Stimulated activated CD4-positive, alpha-beta T cell treated with anti-CD3 and anti-CD28 coated beads, Interleukin-12 subunit alpha, Interleukin-12 subunit beta, amount 100 ng/mL, for 48 hours (primary cell): ENCODE measurements at places on chromosomes 16 and 17.

GRCh38 chr16:28602529-28602928 is 5.7 kb upstream of the SULT1A2 start:
- no peak for DNase-seq

GRCh38 chr16:81261049-81261648 is 22.7 kb downstream of the BCO1 start:
- DNase-seq, result no peak

- no peak for DNase-seq
Observed at GRCh38 chr17:59456428-59456827, 109.0 kb upstream of the DHX40 start.

- DNase-seq, result no peak
Observed at GRCh38 chr16:12060751-12061150, 84.2 kb downstream of the SNX29 start.

GRCh38 chr16:85172455-85173145 is 60.3 kb upstream of the CIBAR2 start:
- no peak for DNase-seq

DNA sequence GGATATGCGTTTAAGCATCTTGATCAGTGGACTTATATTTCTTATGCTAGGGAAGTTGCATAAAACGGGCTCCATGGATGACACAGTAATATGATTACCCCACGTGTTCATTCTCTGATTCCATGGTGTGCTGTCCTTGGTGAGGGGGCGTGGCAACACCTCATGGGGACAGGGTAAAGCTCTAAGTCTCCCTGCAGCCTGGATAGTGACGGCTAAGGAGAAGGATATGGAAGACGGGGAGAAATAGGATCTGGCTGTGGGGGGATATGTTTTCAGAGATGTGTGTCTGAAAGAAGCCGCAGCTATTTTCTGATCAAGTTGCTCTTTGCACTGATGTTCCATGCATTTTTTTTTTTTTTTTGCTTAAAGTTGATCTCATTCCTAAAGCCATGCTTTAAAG is 84.3 kb downstream of the MARCHF10 start:
- no peak for DNase-seq

DNA sequence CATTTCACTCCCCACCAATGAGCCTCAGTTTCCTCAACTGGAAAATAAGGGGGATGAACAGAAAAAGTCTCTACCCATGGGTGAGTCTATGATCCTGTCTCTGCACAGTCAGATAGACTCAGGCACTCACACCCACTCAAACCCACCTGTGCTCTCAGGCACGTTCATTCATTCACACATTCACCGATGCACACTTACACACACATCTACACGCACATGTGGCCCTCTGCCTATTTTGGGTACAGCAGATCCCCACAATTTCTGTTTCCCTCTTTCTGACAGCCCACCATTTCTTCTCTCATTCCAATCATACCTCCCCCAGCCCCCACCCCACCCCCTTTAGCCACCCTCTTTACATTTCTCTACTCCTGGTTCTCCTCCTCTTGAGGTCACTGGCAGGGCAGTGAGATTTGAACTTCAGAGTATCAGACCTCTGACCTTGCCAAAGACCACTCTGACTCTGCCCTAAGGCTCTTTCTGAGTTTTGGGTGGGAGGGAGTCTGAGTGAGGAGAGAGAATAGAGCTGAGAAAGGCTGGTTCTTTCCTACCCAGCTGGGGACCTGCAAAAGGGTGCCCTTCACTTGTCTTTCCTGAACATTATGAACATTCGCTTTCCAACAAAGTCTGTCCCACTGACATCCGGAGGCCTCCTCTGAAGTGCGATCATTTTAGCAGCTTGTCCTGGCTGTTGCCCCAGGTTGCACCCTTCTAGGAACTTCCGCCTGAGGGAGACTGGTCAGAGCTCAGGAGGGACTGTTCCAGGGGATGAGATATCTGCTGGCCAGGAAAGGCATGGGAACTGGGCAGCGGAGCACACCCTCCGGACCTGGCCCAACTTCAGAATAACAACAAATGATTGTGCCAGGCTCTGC is 10.1 kb upstream of the COL1A1 start:
- no peak for DNase-seq

GRCh38 chr17:49928837-49929475 is 40.0 kb upstream of the DLX4 start:
- no peak for DNase-seq

DNA sequence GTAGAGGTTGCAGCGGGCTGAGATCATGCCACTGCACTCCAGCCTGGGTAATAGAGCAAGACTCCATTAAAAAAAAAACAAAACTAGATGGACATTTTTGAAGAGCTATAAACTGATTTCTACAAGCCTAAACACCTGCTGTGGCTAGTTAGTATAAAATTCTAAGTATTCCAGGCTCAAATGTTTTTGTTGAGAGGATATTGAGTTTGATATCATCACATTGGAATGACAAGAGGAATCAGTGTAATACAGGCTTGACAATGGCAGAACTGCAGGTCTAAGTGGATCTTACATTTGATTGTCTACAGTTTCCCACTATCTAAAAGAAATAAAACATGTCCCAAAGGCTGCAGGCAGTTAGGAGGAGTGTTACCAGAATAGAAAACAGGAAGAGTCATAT is 23.9 kb upstream of the DLX3 start:
- DNase-seq, result no peak

- no peak for DNase-seq
Observed at GRCh38 chr16:11587643-11588247, 1.0 kb upstream of the LITAF start.

DNA sequence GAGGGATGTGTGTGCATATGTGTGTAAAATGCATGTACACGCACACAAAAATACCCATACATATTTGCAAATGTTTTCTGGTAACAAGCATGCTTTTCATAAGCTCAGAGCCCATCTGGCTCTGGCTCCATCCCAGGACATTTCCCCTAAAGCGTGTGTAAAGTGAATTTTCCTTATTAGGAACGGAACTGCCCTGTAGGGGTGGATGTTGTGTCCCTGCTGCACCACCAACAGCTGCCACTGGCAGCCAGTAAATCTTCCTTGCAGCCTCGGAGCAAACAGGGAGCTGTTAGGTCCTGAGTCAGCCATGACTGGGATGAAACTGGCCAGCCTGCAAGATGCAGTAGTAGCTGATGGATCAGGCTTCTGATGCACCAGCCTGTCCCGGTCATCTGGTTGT is 393.5 kb downstream of the UTP18 start:
- no peak for DNase-seq

DNA sequence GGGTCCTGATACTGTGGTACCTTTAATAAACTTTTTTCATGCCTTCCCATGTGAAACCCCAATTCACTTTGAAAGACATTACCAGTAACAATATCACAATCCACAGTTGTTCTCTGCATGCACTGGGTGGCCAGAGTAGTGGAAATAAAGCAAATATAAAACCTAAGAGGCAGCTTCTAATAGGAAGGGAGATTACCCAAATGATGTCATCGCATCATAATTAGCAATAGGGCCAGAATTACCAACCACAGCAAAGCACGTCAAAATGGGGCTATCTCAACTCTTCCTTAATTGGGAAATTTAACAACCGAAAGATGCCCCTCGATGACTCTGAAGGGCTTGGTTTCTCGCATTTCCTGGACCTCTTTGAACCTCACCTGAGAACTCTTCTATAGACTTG is 224.8 kb downstream of the GRIN2A start:
- DNase-seq, result no peak

- no peak for DNase-seq
Observed at GRCh38 chr17:61877837-61878236, 14.5 kb upstream of the BRIP1 start.

GRCh38 chr17:67194134-67194533 is 50.9 kb downstream of the HELZ start:
- no peak for DNase-seq

GRCh38 chr17:32518646-32519227 is 31.9 kb downstream of the CDK5R1 start:
- no peak for DNase-seq

GRCh38 chr16:4874666-4875065 is 27.4 kb downstream of the UBN1 start:
- no peak for DNase-seq

DNA sequence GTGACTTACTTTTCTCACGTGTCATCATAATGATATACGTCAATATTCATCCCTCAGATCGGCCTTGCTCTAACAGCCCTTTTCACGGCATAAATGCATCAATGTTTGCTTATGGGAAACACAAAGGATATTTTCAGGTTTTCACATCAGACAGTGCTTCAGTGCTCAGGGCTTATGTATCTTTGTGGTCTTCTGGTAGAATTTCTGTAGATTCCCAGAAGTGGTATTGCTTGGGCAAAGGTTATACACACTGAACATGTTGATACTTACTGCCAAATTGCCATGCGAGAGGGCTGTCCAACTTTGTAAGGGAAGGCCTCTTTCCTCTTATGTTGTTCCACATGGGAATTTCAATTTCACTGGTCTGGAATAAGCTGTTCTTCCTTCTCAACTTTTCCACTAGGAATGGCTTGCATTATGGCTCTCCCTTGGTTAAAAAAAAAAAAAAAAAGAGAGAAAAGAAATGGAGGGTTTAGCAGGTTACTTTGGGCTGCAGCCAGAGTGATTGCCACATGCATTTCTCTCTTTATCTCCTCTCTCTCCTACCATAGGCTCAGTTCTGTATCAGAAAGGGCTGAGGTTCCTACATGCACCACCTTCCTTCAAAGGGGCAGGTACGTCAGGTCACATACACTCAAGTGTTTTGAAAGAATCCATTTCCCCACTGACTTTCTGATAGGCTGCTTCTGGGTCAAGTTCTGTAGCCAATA is 19.3 kb downstream of the DHODH start:
- no peak for DNase-seq

GRCh38 chr16:11306997-11307638 is 26.0 kb upstream of the PRM1 start:
- DNase-seq, result no peak

DNA sequence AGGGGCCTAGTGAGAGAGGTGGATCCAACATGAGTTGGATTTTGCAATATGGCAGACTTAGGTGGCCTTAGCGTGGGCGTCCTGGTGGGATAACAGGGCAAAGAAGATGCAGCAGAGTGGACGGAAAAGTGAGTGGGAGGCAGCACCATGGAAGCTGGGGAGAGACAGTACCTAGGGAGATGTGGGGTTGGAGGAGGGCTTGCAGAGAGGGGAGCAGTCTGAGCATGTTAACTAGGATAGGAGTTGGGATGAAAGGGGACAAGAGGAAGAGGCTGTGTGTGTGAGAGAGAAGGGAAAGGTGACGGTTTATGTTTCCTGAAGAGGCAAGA is 120.1 kb downstream of the NTN1 start:
- DNase-seq, result no peak

DNA sequence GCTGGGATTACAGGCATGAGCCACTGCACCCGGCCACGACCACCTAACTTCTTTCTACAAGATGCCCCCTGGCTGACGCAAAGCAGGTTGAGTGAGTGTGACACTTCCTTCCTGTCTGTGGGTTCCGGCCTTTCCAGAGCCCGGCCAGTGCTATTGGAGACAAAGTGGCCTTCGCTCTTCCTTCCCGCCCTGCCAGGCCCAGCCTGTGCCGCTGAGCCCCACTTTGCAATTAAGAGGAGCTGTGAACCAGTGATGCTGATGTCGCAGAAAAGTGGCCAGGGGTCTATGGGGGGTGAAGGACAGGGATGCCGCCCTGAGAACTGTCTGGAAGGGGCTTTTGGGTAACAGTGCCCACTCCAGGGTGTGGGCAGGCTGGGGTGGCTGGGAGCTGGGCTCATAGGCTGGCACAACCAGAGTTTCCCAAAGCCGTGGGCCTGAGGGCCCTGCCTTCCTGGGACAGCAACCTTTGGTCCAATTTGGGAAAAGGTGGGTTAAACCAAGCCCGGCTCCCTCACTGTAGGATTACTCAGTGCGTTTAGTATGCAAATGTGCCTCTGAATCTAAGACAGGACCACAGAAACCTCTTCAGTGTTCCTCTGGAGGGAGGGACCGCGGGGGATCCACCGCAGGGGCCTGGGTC is 174.9 kb downstream of the SEC14L1 start:
- DNase-seq, result no peak

DNA sequence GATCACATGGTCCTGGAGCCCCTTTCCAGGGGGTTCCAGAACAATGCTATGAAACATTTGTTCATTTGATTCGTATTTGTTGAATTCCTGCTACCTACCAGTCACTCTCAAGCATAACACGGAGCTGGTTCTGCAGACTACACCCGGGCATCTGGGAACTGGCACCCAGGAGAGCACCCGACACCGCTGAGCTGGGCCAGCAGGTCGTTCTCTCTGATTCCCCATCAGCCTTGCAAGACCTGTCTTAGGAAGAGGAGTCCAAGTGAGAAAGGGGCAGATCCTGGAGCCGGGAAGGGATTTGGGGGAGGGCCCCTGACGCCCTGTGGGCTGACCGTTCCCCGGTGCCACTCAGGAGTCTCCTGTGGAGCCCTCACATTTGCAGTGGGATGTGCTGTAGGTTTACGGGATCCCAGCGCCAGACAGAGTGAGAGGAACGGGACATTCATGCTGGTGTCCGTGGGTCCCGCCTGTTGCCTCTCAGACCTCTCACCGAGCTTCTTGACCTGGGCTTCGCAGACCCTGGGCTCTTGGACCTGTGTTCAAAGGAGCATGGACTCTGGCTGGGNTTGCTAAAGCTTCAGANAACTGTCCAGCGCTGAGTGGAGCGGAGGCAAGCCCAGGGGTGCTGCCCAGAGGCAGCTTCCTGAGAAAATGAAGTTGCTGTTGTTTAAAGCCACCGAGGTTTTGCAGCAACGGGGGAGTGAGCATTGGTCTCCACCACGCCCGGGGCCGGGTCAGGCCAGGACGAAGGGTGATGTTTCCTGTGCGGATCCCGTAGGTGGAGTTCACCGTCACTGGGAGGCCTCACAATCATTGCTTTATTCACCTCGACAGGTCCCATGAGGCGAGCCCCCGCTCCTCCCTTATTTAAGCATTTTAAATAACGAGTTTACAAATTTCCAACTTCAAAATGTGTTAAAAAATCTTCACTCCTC is 49.2 kb downstream of the METRNL start:
- DNase-seq, result no peak

- peak; percentile 43 for DNase-seq
Observed at GRCh38 chr17:4944163-4944553, 4.1 kb downstream of the RNF167 start.

DNA sequence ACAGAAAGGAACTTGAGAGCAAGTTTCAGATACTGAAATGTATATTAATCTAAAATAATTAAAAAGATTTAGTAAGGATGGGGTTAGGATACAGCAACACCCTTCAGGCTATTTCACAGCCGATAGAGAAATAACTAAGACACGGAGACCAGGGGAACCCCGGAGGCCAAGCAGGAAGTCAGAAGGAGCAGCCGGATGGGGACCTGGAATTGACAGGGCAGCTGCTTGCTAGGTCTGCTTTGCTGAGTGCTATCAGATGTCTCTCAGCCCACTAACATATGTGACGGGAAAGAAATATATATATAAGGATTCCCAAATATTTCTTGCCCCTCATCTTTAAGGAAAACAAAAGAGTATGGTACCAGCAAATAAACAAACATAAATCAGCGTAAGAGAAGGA is 154.1 kb upstream of the CDH5 start:
- no peak for DNase-seq
